Mammary epithelial cell (primary cell): ENCODE measurements at places on chromosomes 16 and 17. TPM values are rescaled to one million over a fixed set of nuclear protein-coding genes. Genes with fewer than 3 reads are reported as not detected.

Gene PIRT
- total RNA-seq, result not detected in 2 replicates

Gene TBC1D3H
- not detected in 2 replicates for total RNA-seq

Gene RNF43
- total RNA-seq, result 11.4 and 23.7 TPM in 2 replicates

Gene PLXDC1
- total RNA-seq, result 0.33 TPM

Gene RHBDL3
- total RNA-seq, result not detected in 2 replicates

Gene MAPT
- total RNA-seq, result under 0.01 TPM

Gene MEIOB
- 0.17 TPM for total RNA-seq

Gene GCGR
- total RNA-seq, result not detected
